ENCODE measurements at places on chromosomes 5 and 9. TPM values are rescaled to one million over a fixed set of nuclear protein-coding genes. Genes with fewer than 3 reads are reported as not detected.

DNA sequence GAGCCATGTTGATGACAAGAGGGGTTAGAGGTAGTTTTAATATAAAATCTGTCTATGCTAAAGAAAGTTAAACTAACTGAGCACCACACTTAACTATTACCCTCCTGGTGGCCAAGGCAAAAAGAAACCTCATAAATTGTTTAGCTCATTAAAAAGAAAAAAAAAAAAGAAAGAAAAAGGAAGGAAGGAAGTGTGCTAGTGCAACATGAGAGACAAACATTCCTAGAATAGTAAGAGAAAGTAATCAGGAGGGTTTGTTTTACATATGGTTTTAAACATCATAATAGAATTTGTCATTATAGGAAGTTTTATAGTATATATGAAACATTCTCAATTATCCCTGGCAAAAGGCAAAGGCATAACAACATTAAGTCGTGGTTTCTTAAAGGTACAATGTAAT, 152.3 kb downstream of the SNX18 start:
- DNase-seq, result no peak

GRCh38 chr5:67405101-67405364, 208.4 kb upstream of the CD180 start:
- no peak for DNase-seq

Gene WNK2
- total RNA-seq, result 1.2 TPM

GRCh38 chr5:73612799-73613198, 13.2 kb upstream of the ARHGEF28 start:
- DNase-seq, result no peak

- no peak for DNase-seq
Measured at GRCh38 chr5:111948092-111948841, 191.3 kb upstream of the NREP start.

DNA sequence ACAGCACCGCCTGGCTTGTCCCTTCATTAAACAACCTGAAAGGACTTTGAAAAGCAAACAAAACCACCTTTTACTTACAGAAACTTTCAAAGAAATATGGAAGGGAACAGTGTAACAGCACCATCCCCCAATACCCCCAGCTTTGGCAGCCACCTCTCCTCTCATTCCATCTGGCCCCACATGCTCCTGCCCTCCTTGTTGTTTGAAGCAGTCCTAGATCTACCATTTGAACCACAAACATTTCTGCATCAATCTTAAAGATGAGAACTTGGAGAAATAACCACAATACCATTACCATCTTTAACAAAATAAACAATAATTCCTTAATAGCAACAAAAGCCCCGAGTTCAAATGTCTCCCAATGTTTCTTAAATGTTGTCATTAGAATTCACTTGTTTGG, 17.8 kb upstream of the COL15A1 start:
- no peak for DNase-seq

Gene EQTN
- not detected for total RNA-seq

DNA sequence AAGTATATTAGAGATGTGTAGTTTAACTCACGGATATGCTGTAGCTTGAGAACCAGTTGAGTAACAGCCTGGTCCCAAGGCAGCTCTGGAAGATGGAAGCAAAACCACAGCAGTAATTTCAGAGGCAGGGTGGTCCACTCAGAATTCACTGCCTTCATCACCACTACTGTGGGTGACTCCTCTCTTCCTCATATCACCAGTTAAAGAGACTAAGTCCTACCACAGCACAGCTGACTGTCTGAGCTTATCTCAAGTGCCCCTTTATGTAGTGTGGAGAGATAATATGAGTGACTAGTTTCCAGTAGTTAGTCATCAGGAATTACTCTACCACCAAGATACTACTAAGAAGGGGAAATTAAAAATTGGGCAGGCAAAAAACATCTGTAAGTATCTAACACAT, 1571.2 kb upstream of the C9orf72 start:
- no peak for DNase-seq

DNA sequence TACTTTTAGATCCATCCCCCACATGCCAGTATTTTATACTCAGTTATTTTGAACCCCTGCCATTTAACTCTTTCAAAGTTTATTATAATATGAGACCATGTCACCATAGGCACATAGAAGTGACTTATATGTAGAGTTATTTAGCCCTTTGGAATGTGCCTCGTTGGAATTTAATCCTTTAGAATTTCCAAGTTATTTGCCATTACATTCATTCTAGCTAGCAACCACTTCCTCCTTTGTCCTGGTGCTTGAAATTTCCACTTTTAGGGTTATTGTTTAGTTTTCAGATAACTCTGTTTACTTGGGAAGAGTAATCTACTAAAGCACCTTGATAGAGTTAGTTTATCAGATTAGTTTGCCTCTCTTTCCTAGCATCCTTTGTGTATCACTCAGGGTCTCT, 82.8 kb upstream of the TLE1 start:
- no peak for DNase-seq

GRCh38 chr9:85224729-85225128, 517.0 kb downstream of the AGTPBP1 start:
- DNase-seq, result no peak

- DNase-seq, result no peak
Measured at GRCh38 chr9:28234894-28235277, 661.6 kb upstream of the C9orf72 start.

DNA sequence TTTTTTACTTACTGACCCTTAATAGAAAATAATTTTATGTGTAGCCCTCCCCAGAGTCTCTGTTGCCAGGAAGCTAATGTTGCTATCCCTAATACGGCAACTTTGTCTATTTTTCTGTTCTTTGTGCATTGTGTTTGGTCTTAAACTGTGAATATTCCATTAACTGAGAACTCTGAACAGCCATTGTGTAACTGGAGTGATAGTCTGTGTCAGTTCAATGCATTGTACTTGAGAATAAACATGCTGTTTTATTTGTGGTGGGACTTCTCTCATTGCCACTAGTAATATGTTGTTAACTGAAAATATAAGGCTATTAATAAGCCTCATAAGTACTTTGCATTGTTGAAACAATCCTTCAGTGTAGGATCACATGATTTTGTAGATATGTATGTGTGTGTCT, 278.3 kb upstream of the DMRT1 start:
- DNase-seq, result no peak

DNA sequence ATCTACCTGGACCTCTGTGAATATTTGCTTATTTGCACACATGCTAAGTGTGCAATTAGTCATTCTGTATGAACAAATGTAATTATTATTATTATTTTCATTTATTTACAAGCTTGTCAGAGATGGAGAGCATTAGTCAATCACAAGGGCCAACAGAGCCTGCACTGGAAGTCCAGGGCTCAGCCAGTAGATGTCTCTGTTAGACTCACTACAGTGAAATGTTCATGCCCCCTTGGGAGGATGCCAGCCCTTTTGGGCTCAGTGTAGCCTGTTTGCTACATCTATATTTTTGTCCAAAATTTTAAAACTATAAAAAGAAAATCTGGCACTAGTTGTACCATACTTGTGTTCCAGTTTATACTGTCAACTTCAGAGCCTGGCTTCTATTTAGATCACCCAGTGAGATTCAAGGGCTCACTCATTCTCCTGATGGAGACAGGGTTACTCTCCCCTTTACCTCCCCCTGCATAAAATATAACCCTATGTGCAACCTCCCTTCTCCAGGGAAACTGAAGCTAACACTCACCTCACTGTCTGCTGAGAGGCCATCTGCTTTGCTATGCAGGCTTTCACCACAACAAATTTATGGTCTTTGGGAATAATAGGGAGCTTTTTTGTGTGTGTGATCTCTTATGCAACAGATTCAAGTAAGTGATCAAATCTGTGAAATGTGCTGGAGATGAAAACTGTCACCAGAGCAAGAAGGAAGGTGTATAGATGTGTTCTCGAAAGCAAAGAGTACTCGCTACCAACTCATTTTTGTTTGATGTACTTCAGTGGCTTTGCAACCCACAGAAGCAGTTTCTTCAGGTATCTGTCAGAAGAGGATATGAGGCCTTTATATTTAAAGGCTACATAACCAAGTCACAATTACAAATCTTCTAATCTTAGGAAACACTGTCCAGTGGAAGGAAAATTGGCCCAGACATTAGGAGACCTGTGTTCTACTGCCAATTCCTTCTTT, 99.9 kb upstream of the TLE4 start:
- no peak for DNase-seq

GRCh38 chr5:57824047-57824446, 341.4 kb upstream of the ACTBL2 start:
- no peak for DNase-seq

DNA sequence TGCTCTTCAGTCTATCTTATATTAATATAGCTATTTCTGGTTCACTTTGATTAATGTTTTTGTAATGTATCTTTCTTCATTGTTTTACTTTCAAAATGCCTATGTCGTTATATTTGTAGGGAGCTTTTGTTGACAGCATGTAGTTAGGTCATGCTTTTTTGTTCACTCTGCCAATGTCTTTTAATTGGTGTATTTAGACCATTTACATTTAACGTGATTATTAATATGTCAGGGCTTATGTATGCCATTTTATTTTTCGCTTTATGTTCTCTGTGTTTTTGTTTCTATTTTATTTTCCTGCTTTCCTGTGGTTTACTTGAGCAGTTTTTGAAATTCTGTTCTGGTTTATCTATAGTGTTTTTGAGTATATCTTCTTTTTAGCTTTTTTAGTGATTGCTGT, 10.8 kb downstream of the GARIN3 start:
- no peak for DNase-seq

GRCh38 chr5:167802755-167803431, 488.6 kb upstream of the WWC1 start:
- DNase-seq, result no peak

DNA sequence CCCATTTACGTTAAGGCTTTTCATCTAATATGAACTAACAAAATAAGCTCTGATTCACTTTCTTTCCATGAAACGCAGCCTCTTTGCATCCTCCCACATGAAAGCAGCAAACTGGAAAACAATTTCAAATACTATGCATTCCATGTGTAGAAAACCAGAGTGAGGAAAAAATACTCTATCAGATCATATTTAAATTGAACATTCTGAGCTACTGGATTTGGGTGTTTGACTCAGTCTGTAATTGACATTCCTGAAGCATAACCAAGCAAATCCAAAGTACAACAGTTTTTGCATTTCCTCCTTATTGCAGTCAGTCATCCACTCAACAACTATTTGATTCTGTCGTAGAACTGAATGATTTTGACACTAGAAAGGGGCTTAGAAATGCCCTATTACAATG, 399.1 kb upstream of the NMUR2 start:
- no peak for DNase-seq

Gene NUTM2G
- total RNA-seq, result not detected

DNA sequence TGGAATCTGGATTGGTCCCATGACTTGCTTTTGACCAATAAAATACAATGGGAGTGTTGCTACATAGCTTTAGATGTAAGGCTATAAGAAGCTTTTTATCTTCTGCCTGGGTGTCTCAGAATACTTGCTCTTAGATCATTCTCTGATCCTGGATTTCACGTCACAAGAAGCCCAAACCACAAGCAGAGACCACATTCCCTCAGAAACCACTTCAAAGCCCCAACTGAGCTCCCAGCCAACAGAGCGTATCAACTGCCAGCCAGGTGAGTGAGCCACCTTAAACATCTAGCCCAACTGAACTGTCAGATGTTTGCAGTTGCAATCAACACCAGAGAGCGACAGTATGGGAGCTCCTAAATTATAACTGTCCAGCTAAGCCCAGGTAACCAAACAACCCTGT, 687.1 kb downstream of the TLE1 start:
- no peak for DNase-seq

Gene ACO1
- 11.1 TPM for total RNA-seq

DNA sequence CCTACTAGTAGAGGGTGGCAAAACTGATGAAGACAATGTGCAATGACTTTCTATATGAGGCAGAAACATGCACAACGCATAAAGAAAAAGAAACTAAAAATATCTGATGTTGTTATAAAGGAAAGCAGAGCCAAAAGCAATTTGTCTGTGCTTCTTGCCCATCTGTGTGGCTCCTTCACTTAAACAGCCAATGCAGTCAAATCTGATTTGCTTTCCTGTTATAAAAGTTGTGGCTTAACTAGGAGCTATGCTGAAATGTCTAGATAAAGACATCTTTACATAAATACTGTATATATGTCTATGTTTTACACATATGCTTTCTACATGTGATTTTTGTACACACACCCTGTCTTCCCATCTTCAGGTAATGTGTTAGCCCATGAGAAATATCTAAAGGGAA, 508.2 kb downstream of the CETN3 start:
- no peak for DNase-seq

DNA sequence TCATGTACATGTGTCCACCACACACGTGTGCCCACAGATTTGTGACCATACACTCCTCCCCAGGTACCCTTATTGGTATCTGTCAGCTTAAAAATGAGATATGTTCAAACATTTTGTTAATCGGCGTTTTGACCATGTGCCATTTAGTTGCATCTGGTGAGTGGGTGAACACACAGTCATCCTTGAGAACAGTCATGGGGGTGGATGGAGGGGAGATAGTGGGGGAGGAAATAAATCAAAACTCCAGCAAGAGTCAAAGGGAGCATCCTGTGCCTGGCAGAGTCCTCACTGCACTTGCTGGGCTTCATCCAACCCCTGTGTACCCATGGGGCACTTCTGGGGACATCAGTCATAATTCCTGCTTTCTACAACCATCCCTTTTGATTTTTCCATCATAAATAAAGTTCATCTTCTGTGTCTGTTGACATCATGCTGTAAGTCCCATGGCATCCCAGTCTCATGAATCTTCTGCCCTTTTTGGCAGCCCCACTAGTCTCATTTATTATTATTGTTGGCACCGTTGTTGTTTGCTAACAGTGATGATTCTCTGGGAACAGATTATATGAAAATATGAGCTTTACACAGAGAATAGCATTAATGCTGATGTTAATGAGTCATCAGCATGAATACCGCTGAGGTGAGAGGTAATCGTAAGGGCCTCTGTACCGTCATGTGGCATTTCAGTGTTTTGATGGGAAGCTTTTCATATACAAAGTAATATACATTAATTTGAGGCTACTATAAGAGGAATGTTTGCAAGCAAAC, 24.4 kb upstream of the CLK4 start:
- no peak for DNase-seq

DNA sequence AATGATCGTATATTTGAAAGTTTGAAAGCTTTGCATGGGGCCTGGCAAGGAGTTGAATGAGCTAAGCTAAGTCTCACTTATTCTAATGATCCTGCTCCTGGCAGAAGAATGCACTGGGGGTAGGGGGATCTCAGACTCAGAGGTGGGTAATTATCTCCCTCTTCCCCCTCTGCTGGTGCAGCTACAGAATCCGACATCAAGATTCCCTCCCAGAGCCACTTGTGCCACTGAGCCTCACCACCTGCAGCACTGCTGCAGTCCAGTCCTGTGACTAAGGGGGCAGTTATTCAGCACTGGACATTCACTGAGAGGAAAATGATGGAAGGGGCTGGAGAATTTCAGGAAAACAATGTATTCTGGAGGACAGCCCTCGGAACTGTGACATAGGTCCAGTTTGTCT, 205.8 kb downstream of the DEPDC1B start:
- DNase-seq, result no peak

Gene PCDHGA11
- 0.39 TPM for total RNA-seq

Gene PGGT1B
- 39.1 TPM for total RNA-seq

GRCh38 chr5:174453690-174454089, 270.7 kb upstream of the MSX2 start:
- no peak for DNase-seq

DNA sequence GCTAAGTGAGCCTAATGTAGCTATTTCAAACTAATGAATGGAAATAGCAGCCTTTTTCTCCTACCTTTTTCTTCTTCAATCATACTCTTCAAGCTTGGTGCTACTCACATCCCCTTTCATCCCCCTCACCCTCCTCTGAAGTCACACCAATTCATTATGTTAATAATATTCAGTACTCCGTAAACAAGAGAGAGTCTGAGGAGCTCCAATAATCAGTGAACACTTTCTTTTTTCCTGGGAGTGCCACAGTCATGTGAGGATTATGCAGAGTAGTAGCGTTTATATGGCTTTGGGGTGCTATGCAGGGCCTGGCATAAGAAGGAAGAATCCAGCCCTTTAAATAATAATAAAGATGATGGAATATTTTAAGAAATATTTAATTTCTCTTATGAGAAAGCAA, 354.3 kb upstream of the CTNND2 start:
- DNase-seq, result no peak
